ENCODE measurements at places on chromosomes 5 and 9.

GRCh38 chr5:31753700-31754357 is 114.9 kb downstream of the PDZD2 start:
- no peak for DNase-seq

GRCh38 chr5:116632890-116633289 is 58.3 kb upstream of the SEMA6A start:
- no peak for DNase-seq

DNA sequence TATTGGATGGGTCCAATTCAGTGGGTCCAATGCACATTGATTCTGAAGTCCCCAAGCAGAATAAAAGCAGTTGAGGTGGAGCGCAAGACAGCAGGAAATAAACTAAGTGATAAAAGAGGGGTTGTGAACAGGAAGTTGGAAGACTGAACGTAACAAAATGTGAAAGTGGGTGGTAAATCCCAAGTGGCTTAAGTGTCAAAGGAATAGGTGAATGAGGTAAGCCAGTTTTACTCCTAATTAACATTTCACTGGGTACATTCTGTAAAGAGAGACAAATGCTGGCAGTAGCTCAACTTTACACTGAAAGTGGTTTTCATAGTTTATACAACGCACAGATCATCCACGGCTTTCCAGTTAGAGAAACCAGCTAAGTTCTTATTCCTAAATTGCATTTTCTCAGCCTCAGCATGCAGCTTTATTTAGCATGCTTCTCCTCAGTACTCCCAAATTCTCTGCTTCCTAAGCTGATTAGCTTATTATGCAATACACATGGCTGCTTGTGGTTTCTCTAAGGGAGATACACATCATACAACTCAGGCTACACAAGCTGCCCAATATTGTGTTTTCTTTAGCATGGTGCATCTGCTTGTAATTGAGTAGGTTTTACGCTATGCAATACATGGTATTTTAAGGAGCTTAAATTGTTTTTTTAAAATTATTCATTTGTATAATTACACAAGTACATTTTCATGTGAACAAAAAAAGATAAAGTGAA is 34.2 kb upstream of the HSD17B4 start:
- no peak for DNase-seq

DNA sequence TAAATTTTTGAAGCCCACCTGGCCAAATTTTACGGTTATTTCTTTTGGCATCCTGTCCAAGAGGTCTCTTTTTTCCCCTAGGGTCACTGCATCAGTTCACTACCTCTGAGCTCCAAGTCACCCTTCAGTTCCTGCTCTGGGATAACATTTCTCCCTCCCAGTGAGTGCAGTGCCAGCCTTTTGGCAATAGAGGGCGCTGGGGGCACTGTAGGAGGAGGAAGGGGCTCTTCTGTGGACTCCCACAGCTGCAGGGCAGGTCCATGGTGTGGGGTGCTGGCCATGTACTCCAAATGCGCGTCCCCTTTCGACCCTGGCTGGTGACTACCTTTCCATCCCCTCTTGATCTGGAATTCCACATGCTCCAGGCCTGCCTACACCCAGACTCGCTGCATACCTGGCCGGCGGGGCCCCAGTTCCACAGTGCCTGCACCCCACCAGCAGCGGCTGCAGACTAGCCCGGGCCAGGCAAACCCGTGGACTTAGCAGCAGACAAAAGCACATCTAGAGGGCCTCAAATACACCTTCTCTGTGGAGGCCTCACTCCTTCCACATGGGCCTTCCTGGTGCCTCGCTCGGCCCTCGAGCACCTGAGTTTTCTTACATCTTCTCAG is 20.3 kb upstream of the NINJ1 start:
- no peak for DNase-seq

GRCh38 chr5:140391312-140391711 is 10.3 kb upstream of the ANKHD1 start:
- no peak for DNase-seq

DNA sequence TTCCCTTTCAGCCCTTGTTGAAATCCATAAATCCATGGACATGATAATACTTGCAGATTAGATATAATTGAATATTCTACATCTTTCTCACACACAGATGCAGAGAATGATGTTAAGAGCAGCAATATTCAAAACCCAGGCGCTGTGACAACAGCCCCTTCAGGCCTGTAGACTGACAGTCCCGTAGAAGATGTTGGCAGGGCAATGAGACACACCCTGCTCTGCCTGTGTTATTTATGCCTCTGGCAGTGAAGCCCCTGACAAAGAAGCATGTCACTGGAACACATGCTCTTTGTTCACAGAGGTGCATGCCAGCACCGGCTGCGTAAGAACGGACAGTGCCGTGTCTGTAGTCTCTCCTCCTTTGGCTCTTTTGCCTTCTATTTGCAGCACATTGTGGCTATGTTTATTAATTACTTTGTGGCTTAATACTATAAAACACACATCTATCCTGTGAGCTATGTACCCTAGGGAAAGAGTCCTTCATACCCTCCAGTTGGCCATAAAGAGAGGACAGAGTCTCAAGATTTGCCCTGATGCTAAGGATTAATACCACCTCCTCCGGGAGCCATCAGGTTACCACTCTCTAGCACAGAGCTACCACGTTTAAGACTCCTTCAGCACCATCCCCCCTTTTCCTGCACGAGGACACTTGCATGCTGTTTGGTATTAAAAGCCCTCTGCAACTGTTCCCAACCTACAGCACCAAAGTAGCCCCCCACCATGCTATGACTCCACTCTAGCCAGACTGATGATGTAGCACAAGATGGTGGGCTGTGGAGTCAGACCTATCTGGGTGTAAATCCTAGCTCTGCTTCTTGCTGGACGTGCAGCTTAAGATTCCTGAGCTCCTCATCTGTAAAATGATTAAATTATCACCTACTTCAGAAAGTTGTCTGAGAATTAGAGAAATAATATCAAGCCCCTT is 2.0 kb upstream of the ANP32B start:
- no peak for DNase-seq

- no peak for DNase-seq
Measured at GRCh38 chr5:37506722-37507121, 127.6 kb downstream of the WDR70 start.

GRCh38 chr9:108423433-108423832 is 432.4 kb downstream of the ACTL7B start:
- no peak for DNase-seq

DNA sequence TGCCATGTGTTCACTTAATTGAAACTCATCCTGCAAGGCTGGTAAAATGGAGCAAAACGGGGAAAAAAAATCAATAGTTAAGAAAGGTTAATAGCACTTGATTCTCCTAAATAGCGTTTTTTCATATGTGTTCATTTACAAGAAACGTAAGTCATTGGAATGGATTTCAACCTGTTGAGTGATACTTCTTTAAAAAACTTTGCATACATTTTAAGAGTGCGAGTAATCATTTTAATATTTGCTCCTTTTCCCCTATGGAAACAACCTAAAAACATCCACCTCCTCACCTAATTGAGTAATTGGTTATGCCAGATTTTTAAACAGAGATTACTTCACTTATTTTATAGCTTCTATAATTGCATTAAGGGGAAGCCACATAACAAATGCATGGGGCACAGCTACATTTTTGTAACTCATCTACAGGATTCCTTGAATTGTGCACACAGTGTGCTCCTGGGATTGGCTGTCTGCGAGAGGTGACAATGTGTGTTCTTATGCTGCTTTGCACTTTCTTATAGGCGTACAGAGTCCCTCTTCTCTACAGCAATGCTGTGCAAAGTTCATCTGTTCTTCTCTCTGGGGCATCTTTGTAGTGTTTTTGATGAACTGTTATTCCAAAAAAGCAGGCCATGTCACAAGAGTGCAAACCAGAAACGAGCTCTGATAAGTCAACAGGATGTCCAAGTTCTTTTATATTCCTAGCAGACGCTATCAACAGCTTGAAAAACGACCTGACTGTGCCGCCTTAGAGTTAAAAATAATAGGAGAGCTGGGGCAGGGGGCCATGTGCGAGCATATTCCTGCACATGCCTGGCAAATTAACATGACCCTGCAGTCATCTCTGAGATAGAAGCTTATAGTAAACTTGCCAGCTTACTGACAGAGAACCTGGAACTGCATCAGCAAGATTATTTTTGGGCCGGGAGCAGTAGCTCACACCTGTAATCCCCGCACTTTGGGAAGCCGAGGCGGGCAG is 117.9 kb downstream of the GOLPH3 start:
- no peak for DNase-seq

DNA sequence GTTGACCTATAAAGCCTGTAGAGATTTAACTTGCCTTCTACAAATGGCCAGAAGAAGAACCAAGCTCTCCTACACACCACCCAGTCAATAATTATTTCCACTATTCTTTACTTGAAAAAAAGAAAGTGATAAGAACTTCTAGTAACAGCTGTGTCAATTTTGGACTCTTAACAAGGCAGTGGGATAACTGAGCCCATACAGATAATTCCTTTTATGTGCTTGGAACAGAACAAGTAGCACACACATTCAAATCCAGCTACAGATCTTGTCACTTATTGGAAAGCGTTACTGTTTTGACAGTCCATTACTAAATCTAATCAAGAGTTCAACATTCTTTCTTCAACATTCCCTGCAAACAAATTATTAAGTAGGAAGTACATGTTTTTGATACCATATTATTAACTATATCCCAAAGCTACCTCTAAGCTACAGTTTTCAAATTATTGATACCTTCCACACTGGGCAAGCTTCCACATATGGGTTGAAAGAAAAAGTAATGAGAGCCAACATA is 6.3 kb downstream of the PTGER4 start:
- DNase-seq, result no peak

DNA sequence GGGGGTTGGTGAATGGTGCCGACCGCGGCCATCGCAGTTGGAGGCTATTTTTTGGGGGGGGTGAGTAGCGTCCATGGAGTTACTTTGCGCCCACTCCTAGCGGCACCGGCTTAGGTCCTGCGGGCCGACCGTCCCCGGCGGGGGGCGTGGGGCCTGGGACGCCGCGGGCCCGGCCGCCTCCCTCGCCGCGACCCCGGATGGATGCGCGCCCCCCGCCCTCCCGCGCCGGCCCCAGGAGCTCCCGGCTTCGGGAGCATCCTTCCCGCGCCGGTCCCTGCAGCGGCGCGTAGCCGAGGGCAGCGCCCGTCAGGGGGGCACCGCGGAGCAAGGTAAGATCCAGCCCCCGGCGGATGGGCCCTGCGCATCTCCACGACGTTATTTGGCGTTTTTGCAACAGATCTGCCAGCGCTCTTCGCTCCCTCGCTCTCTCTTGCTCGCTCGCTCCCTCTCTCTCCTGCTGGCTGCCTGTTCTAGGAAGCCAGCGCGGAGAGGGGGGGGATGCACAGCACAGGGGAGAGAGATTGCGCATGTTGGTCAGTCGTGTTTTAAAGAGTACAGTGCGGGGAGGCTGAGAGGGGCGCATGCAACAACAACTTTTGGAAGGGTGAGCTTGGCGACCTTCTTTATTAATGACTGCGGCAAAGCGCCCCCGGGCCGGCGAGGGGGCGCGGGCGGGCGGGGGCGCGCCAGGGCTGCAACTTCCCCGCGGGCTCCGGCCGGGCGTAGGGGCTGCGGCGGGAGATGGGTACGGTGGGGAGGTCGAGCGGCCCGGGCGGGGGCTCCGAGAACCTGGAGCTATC is 413 bp downstream of the JADE2 start:
- no peak for DNase-seq

GRCh38 chr5:144035046-144035740 is 135.3 kb downstream of the YIPF5 start:
- no peak for DNase-seq

GRCh38 chr5:42495914-42496313 is 72.7 kb downstream of the GHR start:
- DNase-seq, result no peak

GRCh38 chr5:66851306-66851705 is 255.1 kb downstream of the MAST4 start:
- no peak for DNase-seq

- DNase-seq, result no peak
Measured at GRCh38 chr5:41196197-41196596, 17.1 kb downstream of the C6 start.

DNA sequence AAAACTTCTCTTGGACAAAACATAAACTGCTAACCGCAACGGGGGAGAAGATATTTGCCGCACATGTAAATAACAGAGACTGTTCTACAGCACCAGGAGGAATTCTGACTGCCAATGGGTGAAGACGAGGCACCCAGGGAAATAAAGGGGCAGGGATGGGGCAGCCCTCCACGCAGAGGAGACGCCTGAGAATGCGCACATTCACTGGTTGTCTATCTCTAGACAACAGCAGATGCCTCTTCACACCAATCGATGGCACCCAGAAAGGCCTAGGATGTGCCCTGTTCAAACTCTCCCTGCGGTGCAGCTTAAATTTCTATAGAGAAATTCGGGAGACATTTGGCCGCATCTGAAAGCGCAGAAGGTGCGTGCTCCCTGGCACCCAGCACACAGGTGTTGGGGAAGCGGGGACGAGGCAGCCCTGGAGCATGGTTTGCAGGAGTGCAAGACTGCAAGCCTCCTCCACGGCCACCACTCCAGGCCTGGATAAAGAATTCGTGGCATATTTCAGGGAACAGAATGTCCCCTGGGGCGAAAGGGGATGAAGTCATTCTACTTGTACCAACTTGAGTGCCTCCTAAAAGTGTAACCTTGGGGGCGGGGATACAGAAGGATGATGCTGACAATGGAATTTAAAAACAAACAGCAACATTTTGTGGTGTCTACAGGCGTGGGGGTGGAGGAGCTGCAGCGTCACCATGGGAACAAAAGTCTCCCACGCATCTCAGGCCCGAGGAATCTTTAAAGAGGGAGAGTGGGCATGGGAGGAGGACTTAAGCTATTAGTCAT is 6.3 kb upstream of the IRX2 start:
- DNase-seq, result no peak

DNA sequence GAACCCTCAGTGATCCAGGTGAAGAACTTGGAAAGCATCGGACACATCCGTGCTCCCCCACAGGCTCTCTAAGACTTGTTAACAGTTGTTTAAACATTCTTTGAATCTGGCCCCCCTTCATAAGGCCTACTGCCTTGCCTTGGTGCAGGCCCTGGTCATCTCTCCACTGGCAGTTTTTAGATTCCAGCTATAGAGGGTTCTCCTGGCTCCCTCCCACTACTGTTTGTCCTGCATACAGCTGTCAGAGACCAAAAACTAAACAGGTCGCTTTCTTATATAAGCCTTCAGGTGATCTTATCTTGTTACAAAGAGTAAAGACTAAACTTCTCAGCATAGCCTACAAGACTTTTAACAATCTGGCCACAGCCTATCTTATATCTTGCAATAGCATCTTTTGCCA is 32.3 kb downstream of the NRG2 start:
- DNase-seq, result no peak

GRCh38 chr5:173923218-173924095 is 35.3 kb downstream of the CPEB4 start:
- no peak for DNase-seq

- DNase-seq, result no peak
Measured at GRCh38 chr5:133562554-133562953, 49.8 kb downstream of the FSTL4 start.
